Renal cortex interstitium (tissue), 15 donors: ENCODE measurements at places on chromosomes 7 and 10.

DNA sequence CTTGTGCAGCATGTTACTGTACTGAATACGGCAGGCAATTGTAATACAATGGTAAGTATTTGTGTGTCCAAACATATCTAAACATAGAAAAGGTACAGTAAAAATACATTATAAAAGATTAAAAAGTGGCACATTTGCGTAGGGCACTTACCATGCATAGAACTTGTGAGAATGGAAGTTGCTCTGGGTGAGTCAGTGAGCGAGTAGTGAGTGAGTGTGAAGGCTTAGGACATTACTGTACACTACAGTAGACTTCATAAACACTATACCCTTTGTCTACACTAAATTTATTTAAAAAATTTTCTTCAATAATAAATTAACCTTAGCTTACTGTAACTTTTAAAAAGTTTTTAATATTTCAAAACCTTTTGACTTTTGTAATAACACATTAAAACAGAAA is 37.5 kb downstream of the BPGM start:
- DNase-seq, result no peak

- DNase-seq, result no peak
Observed at GRCh38 chr7:83617858-83618257, 31.1 kb downstream of the SEMA3E start.

GRCh38 chr7:151257990-151258389 is 9.5 kb upstream of the SMARCD3 start:
- DNase-seq, result no peak

GRCh38 chr10:97777143-97777542 is 5.3 kb upstream of the SFRP5 start:
- DNase-seq, result no peak

DNA sequence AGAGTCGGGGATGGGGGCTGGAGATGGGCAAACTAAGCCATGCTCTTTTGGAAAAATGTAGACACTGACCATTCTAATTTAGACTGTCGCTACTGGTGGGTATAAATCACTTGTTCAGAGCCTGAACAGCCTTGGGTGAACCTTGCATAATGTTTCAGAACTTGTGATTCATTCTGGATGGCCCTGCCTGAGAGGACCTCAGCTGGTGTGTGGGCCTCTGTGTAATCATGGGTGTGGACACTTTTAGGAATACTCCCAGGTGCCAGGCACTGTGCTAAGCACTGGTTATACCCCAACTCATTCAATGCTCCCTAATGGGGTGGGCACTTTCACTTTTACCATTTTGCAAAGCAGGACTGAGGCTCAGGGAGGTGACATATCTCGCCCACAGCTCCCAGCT is 26.8 kb upstream of the TM9SF3 start:
- no peak for DNase-seq

GRCh38 chr7:79854621-79855020 is 280.0 kb upstream of the GNAI1 start:
- DNase-seq, result no peak

GRCh38 chr7:36802459-36803135 is 78.3 kb upstream of the AOAH start:
- no peak for DNase-seq

GRCh38 chr7:105399043-105399725 is 10.5 kb upstream of the SRPK2 start:
- no peak for DNase-seq
